Natural killer cell treated with Interleukin-12 subunit alpha and Interleukin-12 subunit beta and Interleukin-15 and Interleukin-18, amount 100 ng/mL, for 72 hours (primary cell): ENCODE measurements at places on chromosomes 11 and 22. TPM values are rescaled to one million over a fixed set of nuclear protein-coding genes. Genes with fewer than 3 reads are reported as not detected.

- DNase-seq = no peak
These were observed 5.0 kb downstream of the APLP2 start for GRCh38 chr11:130074736-130075135.

BARX2 gene
- total RNA-seq = not detected

DNA sequence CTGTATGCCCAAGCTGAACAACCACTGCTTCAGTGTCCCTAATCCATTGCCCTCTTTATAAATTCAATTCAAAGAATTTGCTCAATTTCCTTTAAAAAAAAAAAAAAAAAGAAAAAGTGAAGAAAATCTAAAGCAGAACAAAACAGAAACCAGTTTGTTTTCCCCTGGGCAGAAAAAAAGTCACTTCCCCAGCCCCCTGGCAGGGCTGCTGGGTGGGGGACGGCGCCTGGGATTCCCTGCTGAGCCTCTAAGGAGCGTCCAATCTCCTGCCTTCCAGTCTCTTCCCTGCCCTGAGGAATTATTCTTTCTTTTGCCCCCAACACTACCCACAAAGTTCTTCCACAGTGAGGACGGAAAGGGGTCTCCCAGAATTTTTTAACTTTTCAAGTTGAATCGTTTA, 23.9 kb downstream of the DKK3 start:
- DNase-seq = no peak

EWSR1 gene
- 348 TPM for total RNA-seq

GRCh38 chr11:11468954-11469353, 115.9 kb upstream of the CSNK2A3 start:
- no peak for DNase-seq

NFRKB gene
- 34.1 TPM for total RNA-seq

GRCh38 chr11:23095650-23096189, 235.4 kb upstream of the CCDC179 start:
- DNase-seq = no peak

DNA sequence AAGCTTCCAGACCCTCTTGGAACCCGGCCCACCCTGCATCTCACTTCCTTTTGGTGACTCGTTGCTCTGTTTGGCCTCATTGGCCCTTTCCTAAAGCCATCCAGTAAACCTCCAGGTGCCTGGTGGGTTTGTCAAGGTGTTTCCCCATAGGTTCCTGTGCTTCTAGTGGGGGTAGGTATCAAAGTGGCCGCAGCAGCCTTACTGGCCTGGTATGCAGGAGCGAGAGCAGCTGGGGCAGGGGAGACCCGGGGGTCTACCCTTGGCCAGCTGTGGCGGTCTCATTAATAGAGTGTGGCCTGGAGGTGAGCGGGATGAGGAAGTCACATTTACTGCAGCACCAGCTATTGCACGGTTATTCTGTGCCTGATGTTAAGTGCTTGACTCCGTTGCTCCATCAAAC, 4.1 kb downstream of the APOA4 start:
- DNase-seq = no peak

GPHA2 gene
- total RNA-seq = not detected

DNA sequence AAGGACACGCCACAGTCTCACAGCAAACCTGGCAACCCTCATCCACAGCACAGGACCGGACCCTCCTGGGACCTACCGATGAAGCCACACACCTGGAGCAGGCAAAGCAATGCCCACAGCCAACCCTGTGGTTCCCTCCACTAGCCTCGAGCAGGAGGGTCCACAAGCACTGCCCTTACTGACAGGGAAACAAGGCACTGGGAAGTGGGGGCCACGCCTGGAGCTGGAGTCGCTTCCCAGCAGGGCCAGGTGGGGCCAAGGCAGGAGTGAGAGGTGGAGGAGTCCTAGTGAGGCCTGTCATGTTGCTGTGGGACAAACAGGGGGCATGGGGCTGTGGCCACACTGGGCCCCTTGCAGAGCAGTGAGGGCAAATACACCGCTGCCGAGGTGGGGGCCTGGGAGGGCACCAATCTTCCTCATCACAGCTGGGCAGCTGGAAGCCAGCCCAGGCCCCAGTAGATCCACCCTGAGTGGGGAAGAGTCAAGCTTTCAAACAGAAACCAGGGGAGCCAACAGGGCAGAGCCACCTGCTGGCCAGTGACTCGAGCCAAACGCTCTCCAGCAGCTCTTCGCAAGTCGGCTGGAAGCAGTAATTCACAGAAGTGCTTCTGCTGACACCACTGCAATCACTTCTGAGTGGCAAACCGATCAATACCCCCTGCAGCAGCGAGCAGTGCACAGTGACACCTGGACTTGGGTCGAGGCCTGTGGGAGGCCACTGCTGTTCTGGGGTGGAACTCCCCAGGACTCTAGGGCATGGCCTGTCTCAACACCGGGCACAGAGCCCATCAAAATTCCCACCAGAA, 13.7 kb downstream of the SULT4A1 start:
- peak; percentile 35 for DNase-seq

- no peak for DNase-seq
These were observed 619.0 kb downstream of the SOX6 start for GRCh38 chr11:15737320-15737719.

GRCh38 chr22:48565901-48566501, 1261.7 kb downstream of the BRD1 start:
- DNase-seq = no peak

DNA sequence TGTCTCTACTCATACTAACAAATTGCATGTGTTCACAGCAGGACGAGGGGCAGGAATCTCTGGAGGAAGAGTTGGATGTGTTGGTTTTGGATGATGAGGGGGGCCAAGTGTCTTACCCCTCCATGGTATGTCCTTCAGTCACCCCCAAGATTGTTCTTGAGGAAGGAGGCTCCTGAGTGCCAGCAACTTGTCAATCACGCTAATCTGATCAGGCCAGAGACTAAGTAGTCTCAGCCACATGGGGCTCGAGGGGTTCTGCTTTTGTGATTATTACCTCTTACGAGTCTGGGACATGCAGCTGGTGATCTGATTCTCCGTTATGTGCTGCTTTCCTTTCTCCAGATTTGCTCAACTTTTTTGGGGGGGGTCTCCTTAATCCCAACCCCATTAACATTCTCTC, 54.3 kb downstream of the CTNND1 start:
- no peak for DNase-seq

DNA sequence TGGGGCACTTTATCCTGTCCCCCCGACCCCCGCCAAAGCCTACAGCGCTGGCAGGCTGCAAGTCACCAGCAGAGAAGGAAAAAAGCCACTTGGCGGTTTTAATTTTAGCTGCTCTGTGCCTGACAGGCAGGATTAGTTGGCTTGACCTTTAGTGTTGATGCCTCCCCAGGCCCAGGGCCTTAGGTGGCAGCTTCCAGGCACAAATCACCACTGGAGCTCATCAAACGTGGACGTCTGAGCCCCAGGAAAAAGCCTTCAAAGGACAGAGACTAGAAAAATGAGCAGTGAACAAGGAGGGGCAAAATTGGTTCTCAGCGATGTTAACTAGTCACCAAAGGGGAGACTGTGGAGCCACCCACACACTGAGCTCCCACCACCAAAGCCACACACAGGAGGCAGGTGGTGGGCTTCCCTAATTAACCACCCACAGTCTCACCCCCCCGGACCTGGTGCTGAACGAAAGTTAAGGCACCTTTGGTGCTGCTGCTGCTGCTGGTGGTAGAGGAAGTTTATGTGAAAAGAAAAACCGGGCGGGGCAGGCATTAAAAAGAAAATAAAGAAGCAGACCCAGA, 4.4 kb upstream of the PYGM start:
- DNase-seq = peak; percentile 65

DNA sequence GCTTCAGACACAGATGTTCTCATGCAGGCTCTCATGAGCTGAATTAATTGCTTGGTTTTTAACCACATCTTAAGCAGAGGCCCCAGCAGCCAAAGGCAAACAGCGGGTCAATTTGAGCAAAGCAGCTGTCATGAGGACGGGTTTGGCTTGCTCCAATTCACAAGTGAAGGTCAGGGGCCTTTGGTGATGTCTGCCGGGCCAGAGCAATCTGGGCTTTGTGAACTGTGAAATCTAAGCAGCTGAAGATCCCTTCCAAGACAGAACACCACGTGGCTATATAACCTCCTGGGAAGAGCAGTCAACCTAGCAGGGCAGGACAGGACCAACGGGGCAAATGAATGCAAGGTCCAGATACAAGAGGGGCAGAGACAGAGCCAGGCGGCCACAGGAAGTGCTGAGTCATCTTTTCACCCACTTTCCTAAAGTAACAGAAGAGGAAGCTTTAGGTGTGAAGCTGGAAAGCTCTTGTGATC, 187.3 kb upstream of the B3GAT1 start:
- peak; percentile 13 for DNase-seq

- DNase-seq = no peak
These were observed 23.9 kb upstream of the NNMT start for GRCh38 chr11:114272311-114272710.

- DNase-seq = no peak
These were observed 378.0 kb downstream of the NTM start for GRCh38 chr11:131748151-131749050.

DERL3 gene
- 4.7 TPM for total RNA-seq

GGT1 gene
- 13.7 TPM for total RNA-seq

MPZL3 gene
- total RNA-seq = 10.8 TPM

DNA sequence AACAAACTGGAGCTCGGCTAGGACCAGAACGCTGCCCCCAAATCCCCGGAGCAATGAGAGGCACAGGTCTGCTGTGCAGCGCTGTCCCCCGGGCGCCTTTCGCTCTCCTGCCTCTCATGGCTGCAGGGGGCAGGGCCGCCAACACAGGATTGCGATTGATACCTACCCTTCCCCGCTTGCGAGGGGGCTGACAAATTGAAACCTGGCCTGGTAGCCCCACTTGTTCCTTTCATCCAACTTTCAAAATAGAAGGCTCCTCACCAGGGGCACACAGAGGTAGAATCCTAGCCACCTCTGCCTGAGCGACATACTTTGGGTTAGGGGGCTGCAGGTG, 642 bp upstream of the CASTOR1 start:
- DNase-seq = no peak

PRR33 gene
- not detected for total RNA-seq

TMPRSS5 gene
- total RNA-seq = 0.38 TPM

GRCh38 chr22:17258788-17259148, 39.5 kb upstream of the ADA2 start:
- DNase-seq = no peak

P2RX6 gene
- not detected for total RNA-seq

GRCh38 chr11:61118406-61118805, 16.1 kb downstream of the CD5 start:
- no peak for DNase-seq

- DNase-seq = peak; percentile 81
These were observed 876 bp upstream of the UBE2L6 start for GRCh38 chr11:57568330-57568766.

- DNase-seq = no peak
These were observed 70.1 kb upstream of the OLFML1 start for GRCh38 chr11:7414973-7415817.

DNA sequence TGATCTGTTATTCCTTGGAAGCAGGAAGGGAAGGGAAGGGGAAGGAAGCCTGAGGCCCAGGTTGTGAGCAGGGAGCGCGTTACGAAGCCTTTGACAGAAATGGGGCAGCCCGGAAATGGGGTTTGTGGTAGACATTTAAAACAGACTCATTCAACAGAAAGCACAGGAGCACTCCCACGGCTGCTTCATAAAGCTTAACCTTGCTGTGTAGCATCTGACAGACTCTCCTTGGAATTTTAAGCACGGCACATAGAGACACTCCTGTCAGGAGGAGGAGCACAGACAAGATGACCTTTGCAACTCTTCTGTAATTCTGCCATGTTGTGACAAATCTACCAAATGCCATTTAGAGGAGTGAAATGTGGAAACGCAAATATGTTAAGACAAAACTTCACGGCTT, 131.6 kb downstream of the FBXO7 start:
- no peak for DNase-seq

DNA sequence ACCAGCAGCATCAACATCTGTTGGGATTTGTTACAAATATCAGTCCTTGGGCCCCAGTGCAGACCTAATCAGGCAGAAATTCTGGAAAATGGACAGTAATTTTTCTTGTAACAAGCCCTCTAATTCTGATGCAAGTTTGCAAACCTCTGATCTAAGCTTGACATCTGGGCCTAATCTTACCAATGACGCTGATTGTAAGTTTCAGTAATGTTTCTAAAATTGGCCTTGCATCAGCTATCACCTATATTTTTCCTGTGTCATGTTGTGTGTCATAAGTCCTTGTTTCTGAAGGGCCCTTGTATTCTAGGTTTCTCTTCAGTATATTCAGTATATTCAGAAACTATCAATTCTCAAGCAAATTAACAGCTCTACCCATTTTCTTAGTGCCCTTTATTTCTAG, 36.4 kb downstream of the ZNF215 start:
- DNase-seq = no peak

- DNase-seq = no peak
These were observed 99.7 kb downstream of the DSCAML1 start for GRCh38 chr11:117697319-117697718.

GRCh38 chr22:41052661-41053490, 39.5 kb upstream of the EP300 start:
- no peak for DNase-seq

TLCD5 gene
- 0.26 TPM for total RNA-seq

STIM1 gene
- total RNA-seq = 85.9 TPM

GRCh38 chr22:27877501-27877900, 41.6 kb downstream of the PITPNB start:
- DNase-seq = no peak

DNA sequence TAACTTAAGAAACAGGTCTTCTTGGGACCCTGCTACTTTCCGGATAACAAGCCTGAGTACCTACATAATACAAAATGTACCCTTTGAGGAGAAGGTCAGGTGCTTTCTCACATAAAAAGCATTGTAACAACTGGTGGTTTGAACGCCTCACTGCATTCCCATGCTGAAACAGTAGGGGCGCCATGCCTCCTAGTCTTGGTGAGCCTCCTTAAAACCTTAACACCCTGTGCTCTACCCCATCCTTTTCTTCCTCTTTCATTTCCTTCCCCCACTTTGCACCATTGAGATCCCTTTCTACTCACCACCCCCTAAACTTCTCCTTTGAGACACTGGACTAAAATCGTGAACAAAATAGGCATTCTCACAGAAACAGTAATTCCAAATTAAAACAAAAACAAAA, 729.3 kb downstream of the NTM start:
- DNase-seq = no peak

GRCh38 chr11:47523490-47524225, 29.3 kb downstream of the CELF1 start:
- DNase-seq = no peak

LMNTD2 gene
- total RNA-seq = 1.1 TPM

- no peak for DNase-seq
These were observed 350.3 kb upstream of the MPPED2 start for GRCh38 chr11:30936491-30936890.

GRCh38 chr11:94934846-94935245, 38.5 kb downstream of the CWC15 start:
- no peak for DNase-seq

GRCh38 chr11:9717040-9717357, 53.1 kb downstream of the SWAP70 start:
- DNase-seq = no peak

DNA sequence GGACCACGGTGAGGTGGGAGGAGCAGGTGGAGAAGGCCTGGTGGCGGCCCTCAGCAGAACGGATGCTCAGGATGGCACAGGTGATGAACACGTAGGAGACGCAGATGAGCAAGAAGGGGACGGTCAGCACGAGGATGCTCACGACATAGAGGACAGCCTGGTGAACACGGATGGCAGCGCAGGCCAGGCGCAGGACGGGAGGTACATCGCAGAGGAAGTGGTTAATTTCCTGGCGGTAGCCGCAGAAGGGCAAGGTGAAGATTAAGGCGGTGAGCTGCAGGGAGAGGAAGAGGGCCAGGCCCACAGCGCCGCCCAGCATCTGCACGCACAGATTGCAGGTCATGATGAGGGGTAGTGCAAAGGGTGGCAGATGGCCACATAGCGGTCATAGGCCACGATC, 24.0 kb upstream of the OR10W1 start:
- DNase-seq = no peak
